ENCODE measurements at places on chromosomes 4 and X.

DNA sequence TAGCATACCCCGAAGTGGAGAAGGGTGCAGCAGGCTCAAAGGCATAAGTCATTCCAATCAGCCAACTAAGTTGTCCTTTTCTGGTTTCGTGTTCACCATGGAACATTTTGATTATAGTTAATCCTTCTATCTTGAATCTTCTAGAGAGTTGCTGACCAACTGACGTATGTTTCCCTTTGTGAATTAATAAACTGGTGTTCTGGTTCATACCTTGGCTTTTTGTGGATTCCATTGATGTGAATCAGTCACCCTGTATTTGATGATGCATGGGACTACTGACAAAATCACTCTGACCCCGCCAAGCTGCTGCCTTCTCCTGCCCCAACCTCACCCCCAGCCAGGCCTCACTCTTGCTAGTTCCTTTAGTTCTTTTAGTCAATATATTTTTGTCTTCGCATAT, 32.7 kb downstream of the F9 start:
- DNase-seq = no peak

DNA sequence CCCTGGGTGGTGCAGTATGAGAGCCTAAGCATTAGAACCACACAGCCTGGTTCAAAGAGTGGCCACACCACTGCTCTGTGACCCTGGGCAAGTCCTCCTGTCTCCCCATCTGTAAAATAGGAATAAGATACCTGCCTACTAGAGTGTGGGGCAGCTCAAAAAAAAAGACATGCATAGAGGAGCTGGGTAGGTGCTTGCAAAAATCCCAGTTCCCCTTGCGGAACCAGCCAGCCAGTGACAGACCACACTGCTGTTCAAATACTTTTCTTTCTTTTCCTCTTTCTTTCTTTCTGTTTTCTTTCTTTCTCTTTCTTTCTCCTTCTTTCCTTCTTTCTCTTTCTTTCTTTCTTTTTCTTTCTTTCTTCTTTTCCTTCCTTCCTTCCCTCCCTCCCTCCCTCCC, 63.0 kb upstream of the TRIM2 start:
- no peak for DNase-seq

GRCh38 chr4:18342847-18343246, 321.3 kb upstream of the LCORL start:
- no peak for DNase-seq

- DNase-seq = no peak
These were observed 204.6 kb downstream of the TENM3 start for GRCh38 chr4:182447767-182448280.

Measured in NCI-H146 (cell line).